ENCODE measurements at places on chromosomes 2 and 18. TPM values are rescaled to one million over a fixed set of nuclear protein-coding genes. Genes with fewer than 3 reads are reported as not detected.

GRCh38 chr2:5959836-5960820 is 267.9 kb downstream of the SOX11 start:
- no peak for DNase-seq

DNA sequence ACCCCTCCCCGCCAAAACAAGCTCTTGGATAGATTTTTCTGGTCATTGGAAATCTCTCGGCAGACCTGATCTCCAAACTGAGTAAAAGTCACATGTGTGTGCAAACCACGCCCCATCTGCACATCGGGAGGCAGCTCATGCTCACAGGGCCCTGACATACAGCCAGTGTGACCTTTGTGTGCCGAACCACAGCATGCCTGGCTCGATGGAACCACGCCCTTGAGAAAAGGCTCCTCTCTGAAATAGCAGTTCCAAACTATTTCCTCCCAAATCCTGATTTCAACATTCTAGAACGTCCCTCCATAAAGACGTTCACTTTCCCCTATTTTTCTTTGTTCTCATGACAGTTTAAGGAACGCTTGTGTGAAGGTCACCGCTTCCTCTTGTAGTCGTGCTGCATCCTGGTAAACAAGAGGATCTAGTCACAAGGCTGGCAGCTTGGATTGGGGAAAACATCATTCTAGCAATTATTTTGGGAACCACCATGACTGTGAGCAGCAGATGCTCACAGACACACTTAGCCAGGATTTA is 59.3 kb upstream of the MAP4K4 start:
- DNase-seq, result no peak

- no peak for DNase-seq
Measured at GRCh38 chr18:33751613-33752221, 173.7 kb downstream of the ASXL3 start.

GRCh38 chr2:112121682-112122254 is 16.4 kb upstream of the FBLN7 start:
- no peak for DNase-seq

- DNase-seq, result peak; percentile 17
Measured at GRCh38 chr2:157055660-157056199, 201.8 kb upstream of the GALNT5 start.

DNA sequence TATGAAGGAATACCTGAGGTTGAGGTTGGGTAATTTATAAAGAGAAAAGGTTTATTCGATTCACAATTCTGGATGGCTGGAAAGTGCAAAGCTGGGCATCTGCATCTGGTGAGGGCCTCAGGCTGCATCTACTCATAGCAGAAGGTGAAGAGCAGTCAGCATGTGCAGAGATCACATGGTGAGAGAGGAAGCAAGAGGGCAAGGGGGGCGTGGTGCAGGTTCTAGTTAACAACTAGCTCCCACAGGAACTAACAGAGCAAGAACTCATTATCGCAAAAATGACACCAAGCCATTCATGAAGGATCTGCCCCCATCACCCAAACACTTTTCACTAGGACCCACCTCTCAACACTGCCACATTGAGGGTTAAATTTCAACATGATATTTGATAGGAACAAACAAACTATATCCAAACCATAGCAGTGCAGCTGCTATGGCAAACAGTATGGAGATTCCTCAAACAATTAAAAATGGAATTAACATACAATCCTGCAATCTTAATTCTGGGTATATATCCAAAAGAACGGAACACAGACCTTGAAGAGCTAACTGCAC is 72.8 kb upstream of the LDLRAD4 start:
- no peak for DNase-seq

GRCh38 chr2:201507725-201508124 is 56.2 kb downstream of the STRADB start:
- DNase-seq, result no peak

GRCh38 chr2:56981554-56981953 is 797.8 kb downstream of the CCDC85A start:
- DNase-seq, result no peak

GRCh38 chr2:191951832-191952231 is 104.9 kb upstream of the CAVIN2 start:
- no peak for DNase-seq

Gene RGPD8
- polyA plus RNA-seq, result 3.9 TPM

Gene DTNA
- polyA plus RNA-seq, result 12.3 TPM

Gene GAD1
- 0.34 TPM for polyA plus RNA-seq

GRCh38 chr2:144242311-144242710 is 277.6 kb downstream of the ZEB2 start:
- DNase-seq, result no peak

GRCh38 chr18:11553098-11553940 is 56.1 kb upstream of the SLC35G4 start:
- peak; percentile 16 for DNase-seq

Gene FAM161A
- polyA plus RNA-seq, result 7.4 TPM

DNA sequence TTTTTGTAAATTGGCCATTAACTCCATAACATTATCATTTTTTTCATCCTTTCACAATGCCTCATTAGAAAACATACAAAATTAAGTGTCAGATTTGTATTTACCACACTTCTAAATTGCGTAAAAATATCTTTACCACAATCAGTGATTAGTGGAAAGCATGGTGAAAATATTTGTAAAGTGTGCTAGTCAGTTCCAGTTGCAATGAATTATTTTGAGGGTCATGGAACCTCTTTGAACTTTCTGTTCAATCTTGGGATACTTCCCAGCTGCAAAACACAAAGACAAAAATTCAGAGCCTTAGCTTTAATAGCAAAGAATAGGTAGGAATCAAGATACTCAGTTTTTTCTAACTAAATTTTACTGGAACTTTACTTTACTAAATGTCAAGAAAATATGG is 4.0 kb upstream of the COL3A1 start:
- no peak for DNase-seq

DNA sequence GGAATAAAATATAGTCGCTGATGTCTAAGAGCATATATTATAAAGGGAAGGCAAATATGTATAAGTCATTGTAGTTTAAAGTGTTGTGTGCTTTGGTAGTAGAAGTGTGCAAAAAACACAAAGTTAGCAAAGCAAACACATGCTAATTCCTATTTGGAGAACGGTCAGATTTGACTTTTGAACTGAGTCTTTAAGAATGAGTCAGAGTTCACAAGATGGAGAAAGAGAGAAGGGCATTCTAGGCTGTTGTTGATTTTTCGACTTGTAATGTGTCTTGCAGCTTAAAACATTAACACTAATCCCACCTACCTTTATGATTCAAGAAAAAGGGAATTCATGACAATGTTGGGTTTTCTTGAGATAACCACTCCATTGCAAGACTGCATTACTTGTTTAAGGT is 98.1 kb downstream of the CRIM1 start:
- peak; percentile 31 for DNase-seq

GRCh38 chr2:2456721-2457120 is 125.6 kb upstream of the MYT1L start:
- no peak for DNase-seq

Gene CCDC93
- polyA plus RNA-seq, result 42.1 TPM

- no peak for DNase-seq
Measured at GRCh38 chr2:70498054-70498453, 55.6 kb downstream of the TGFA start.

Gene PLA2R1
- 18.4 TPM for polyA plus RNA-seq

DNA sequence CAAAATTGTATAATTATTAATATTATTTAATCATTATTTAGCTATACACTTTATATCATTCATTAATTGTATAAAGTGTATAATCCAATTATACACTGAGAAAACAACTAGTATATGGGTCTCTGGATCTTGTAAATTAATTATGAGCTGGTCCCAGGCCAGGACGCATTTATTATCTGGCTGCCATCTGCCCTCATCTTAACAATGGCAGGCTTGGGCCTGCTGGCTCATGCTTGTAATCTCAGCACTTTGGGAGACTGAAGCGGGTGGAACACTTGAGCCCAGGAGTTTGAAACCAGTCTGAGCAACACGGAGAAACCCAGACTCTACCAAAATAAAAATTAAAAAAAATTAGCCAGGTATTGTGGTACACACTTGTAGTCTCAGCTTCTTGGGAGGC is 502.2 kb upstream of the NRXN1 start:
- no peak for DNase-seq

- no peak for DNase-seq
Measured at GRCh38 chr2:170641961-170642360, 73.2 kb upstream of the SP5 start.

- DNase-seq, result no peak
Measured at GRCh38 chr18:58257461-58257860, 213.4 kb downstream of the NEDD4L start.

Gene LYPD6B
- polyA plus RNA-seq, result 1.4 TPM

DNA sequence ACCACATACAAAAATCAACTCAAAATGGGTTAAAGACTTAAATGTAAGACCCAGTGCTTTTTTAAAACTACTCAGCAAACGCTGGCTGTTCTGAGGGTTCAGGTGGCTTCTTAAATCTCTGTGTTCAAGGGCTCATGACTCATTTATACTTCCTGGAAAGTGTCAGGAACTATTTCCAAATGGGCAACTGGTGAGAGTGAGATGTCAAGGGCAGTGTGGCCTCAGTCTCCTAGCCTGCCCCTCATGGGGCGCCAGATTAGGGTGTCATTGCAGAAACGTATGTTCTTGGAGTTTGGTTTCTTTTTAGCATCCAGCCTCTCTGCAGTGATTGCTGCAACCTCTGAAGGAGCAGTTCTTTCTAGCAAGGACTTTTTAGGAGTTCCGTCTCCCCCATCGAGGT is 485.4 kb downstream of the TNS1 start:
- no peak for DNase-seq

DNA sequence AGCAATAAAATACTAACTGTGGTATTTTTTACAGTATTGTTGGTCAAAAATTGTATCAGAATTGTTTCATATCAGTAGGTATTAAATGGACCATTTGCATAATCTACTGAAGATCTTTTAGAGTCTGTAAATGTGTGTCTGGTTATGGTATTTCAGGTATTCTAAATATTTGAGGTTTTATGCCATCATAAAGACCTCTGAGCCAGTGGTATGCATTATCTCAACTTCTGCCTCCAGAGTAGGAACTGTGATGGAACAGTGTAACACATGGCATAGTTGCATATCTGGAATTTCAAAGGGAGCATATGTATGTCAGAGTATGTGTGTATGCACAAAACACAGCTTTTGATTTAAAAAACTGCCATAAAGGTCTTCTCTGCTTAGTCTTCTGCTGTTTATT is 15.4 kb downstream of the GREB1L start:
- no peak for DNase-seq

Gene GRB14
- polyA plus RNA-seq, result 8.7 TPM

GRCh38 chr2:128639120-128639477 is 320.4 kb upstream of the HS6ST1 start:
- DNase-seq, result no peak

DNA sequence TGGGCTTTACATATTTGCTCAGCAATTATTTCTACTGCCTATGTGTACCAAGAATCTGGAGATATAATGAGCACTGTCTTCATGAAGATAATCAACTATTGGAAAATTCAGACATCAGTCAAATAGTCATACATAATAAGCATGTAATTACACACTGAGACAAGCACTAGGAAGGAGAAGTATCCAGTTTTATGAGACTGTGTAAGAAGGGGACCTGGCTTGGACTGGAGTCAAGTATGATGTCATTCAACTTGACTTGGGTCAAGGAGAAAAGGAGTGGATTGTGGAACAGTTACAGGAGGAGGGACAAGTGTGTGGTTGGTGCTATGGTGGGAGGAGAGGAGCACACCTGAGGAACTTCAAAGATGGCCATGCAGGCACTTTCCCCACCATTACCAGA is 419.8 kb upstream of the TRIB2 start:
- DNase-seq, result no peak

DNA sequence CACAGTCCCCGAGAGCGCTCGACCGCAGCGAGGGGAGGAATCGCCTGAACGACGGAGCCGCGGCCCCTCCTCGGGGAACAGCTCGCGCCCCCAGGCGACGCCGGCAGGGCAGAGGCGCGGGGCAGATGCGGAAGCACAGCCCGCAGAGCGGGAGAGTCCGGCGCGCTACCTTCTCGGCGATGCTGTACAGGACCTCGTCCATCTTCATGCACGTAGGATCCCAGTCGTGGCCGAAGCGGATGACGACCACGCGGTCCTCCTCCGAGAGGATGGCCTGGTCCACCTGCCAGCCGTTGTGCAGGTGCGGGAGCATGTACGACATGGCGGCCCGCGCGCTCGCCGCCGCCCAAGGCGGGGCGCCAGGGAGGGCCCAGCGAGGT is 302 bp downstream of the TXNL4A start:
- peak; percentile 46 for DNase-seq

DNA sequence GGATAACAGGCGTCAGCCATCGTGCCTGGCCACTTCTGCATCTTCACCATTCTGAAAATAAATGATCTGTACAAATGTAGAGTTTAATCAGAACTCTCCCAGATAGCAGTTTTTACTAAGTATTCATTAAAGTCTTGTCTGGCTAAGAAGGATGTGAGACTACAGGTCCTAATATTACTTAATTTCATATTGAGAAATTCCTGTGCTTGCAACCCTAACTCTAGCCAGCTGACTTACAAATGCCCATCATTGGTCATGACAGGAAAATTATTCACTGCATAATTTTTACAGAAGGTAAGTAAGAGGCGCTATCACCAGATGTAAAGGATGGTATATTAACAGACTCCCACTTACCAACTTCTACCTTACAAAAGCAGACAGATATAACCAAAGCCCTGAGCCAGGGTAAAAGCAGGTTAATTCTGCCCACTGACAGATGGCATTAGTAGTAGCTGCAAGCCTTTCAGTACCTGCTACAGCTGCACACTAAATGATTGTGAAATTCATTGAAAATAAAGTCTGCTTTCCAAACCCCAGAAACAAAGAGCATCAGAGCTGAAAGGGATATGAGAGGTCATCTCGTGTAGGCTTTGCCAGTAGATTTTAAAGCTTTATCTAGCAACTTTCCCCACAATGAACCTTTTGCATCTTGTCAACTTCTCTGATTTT is 271.3 kb upstream of the STON1 start:
- no peak for DNase-seq

- no peak for DNase-seq
Measured at GRCh38 chr2:192002418-192002817, 155.5 kb upstream of the CAVIN2 start.

- no peak for DNase-seq
Measured at GRCh38 chr2:190882411-190882766, 1.8 kb downstream of the GLS start.

GRCh38 chr2:62527478-62528210 is 21.6 kb upstream of the TMEM17 start:
- no peak for DNase-seq

GRCh38 chr18:57346876-57347275 is 5.5 kb upstream of the ST8SIA3 start:
- DNase-seq, result no peak

GRCh38 chr18:3388980-3389379 is 61.0 kb upstream of the TGIF1 start:
- no peak for DNase-seq

DNA sequence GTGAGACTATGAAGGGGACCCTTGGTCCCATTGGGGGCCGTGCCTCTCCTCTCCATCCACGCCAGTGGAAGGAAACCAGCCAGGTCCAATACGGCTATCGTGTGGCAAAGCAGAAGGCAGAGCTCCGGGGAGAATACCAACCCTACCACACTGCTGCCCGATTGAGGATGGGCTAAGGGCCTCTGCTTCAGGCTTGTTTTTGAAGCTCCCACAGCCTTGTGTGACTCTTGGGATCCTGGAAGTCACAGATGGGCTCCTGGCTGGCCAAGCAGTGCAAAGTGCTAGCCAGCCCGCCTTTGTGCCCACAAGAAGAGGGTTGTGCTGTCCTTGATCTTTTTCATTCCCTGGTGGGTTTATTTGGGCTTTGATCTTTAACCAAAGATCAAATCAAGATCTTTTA is 70.6 kb upstream of the ID2 start:
- no peak for DNase-seq

All from large intestine (tissue), 12 donors.